ENCODE measurements at places on chromosomes 3 and 15.

DNA sequence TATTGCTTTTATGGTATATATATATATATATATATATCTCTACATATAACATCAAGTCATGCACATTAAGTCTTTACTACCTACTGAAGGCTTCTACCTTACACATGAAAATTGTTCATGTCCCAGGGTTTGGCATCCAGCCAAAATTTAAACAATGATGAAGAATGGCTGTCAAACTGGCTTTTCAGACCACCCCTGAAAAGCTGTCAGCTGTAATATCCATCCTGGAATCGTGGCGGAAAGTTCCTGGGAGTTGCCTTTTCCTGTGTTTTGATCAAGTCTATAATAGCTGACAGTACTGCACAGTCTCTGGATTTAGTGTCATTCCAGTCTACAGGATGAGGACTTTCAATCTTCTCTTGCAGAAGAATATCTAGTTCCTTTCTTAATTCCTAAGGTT, 48.3 kb downstream of the DHX36 start:
- DNase-seq = no peak

- no peak for DNase-seq
Observed at GRCh38 chr3:53129344-53129743, 891 bp downstream of the RFT1 start.

DNA sequence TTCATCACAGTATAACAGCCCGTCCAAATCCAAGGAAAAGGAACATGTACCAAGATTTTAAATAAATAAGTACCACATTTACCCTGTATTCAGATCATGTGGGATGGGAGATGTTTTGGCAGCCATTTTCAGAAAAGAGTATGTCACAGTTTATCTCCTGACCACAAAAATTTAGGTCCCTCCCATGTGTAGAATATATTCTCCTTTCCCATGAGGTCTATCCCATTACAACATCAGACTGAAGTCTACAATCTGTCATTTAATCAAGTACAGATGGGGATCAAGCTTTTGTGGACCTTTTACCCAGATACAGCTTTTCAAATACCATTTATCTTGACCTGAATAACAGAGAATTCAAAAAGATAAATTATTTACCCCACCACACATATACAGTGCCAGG, 444.5 kb downstream of the PLOD2 start:
- DNase-seq = no peak

- peak; percentile 82 for DNase-seq
Observed at GRCh38 chr15:93036951-93037819, 51.8 kb downstream of the RGMA start.

- DNase-seq = no peak
Observed at GRCh38 chr15:23385886-23386430, 31.4 kb downstream of the GOLGA8S start.

GRCh38 chr3:149585401-149585726, 72.5 kb downstream of the WWTR1 start:
- no peak for DNase-seq

GRCh38 chr15:73867426-73867825, 5.9 kb upstream of the TBC1D21 start:
- no peak for DNase-seq

DNA sequence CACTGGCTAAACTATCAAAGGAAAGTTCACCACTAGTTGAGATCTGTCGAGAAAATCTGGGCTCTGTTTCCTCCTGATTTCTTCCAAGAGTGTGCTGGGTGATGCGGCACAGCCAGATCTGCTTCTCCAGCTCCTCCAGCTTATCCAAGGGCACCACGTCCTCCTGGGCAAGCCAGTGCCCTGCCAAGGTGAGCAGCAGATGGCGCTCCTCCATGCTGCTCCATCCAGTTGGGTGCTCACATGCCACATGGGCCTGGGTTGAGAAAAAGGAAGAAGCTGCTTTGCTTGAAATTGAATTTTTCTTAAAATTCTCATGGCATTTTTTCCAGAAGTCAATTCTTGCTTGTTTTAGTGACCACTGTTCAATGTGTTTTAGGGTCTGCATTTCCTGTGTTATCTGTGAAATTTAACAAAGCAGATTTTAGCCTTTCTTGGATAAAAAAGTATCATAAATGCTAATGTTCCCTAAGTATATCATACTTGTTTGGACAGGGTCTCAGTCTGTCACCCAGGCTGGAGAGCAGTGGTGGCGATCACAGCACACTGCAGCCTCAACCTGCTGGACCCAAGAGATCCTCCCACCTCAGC, 47.3 kb downstream of the EIF3J start:
- no peak for DNase-seq

GRCh38 chr3:157190380-157190872, 30.5 kb upstream of the CCNL1 start:
- no peak for DNase-seq

GRCh38 chr15:45182996-45183395, 4.8 kb downstream of the SHF start:
- DNase-seq = no peak

- peak; percentile 32 for DNase-seq
Observed at GRCh38 chr3:195032106-195032759, 238.7 kb downstream of the XXYLT1 start.

DNA sequence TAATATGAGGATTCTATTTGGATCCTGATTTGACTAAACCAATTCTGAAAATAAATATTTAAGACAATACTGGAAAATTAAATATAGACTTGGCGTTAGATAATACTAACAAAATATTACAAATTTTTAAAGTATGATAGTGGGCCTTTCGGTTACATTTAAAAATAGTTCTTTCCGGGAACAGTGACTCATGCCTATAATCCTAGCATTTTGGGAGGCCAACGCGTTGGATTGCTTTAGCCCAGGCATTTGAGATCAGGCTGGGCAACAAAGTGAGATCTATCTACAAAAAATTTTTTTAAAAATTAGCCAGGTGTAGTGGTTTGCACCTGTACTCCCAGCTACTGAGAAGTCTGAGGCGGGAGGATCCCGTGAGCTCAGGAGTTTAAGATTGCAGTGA, 30.3 kb upstream of the GADL1 start:
- no peak for DNase-seq

DNA sequence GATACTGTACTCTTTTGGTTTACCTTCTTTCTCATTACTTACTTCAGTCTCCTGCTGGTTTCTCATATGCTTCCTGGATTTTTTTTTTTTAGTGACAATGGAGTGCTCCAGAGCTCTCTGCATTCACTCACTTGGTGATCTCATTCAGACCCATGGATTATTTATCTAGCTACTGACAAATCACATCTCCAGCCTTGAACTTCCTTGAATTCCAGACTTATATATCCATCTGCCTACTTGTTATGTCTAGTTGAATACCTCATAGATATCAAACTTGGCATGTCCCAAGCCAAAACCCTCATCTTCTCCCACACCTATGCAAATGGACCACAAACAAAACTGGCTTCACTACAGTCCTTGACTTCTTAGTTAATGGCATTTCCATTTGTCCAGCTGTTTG, 234.7 kb upstream of the ZPLD1 start:
- no peak for DNase-seq

DNA sequence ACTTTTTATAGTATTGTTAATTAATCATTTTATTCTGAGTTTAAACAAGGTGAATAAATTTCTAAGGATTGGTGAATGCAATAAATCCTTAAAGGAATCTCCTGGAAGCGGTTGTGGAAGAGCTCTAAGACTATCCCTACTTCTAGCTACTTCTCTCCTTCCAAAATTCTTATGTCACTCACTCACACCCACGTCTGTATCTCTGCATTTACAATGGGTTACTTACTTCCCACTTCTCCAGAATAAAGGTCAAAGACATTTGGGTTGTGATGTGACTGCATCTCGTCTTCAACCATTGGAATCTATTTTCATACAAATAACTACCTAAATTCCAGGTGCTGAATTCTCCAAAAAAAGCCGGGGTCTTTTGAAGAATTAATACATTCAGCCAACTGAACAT, 234.2 kb upstream of the MDFIC2 start:
- DNase-seq = no peak

DNA sequence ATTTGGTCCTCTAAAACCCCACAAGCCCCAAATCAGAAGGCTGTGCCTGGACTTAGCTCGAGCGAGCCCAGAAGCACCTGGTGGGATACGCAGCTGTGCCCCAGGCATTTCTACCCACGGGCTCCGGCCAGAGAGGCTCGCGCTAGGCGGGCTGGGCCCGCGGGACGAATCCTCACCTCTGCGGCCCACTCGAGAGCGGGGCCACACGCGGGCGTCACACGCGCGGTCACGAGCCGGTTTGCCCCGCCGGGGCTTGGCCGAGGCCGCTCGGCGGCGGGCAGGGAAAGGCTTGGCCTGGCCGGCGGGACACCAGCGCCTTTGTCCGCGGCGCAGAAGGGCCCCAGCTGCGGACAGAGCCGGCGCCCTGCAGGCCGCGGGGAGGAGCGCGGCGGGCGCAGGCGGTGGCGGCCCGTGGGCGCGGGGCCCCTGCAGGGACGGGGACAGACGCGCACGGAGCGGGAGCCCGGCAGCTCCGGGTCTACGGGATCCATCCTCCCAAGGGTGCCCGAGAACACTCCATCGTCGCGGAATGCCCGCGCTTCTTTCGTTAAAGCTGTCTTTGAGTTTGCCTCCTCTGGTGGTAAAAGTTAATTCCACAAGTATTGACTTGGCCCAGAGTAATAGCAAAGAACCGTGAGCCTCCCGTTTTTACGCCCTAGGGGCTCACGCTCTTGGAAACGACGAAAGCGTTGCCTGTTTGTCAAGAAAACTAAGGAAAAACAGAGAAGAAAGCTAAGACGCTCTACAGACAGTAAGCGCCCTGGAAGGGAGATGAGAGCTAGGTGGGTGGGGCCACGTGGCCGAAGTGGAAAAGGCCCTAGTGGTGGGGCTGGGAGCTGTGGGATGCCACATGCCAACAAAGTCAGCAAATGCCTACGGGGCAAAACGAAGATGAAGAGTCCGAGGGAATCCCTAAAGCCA, 26.4 kb downstream of the TYRO3 start:
- DNase-seq = peak; percentile 78

DNA sequence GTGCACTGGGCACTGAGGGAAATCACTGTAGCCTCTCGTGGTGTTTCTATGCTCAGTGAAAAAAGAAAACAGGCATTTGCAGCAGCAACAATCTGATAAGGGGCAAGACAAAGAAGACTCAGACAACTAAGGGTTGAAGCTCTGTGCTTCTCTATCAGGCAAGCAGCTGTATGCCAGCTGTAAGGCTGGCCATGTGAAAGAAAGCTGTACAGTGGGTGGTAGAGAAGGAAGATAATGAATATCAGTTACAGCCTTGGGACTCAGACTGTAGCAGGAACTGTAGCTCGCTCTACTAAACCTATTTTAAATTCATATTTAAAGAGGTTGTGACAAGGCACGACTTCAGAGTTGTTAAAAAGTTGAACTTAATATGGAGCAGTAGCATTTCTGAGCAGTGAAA, 76.3 kb downstream of the VGLL3 start:
- DNase-seq = no peak

GRCh38 chr3:133956982-133957381, 61.3 kb upstream of the RAB6B start:
- DNase-seq = no peak

DNA sequence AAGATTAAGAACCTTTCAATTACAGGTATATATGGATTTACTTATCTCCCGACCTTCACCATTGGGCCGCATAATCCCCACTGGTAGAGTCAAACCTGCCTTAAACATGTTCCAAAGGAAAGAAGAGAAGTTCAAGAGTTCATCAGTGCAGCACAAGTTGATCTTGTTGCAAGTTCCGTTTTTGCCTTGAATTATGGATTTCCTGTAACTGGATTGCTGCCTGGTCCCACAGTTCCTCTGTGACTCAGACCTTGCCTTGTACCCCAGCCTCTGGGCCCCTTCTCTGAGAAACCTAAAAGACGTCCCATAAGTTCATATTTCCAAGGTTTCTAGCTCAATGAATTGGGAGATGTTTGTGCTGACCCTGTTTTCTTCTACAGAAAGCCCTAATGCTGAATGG, 112.5 kb upstream of the THBS1 start:
- no peak for DNase-seq

- no peak for DNase-seq
Observed at GRCh38 chr15:72338148-72338547, 18.2 kb upstream of the CELF6 start.

DNA sequence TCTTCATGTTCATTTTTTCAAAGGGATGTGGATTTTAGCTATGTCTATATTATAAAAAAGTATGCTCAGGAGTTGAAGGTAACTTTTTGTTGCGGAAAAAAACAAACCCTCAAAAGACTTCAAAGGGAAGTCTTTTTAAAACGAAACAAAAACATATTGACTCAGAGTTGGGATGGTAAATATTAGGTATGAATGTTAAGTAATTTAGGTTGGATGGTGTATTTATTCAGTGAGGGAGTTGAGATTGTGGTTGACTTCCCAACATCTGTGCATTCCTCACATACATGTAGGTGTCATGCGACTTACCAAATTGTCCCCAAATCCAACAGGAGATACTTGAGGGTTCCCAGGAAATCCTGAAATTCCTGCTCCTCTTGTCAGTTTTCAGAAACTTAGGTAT, 32.7 kb upstream of the PLSCR5 start:
- DNase-seq = no peak

GRCh38 chr3:87997298-87997697, 61.5 kb downstream of the CGGBP1 start:
- DNase-seq = no peak

DNA sequence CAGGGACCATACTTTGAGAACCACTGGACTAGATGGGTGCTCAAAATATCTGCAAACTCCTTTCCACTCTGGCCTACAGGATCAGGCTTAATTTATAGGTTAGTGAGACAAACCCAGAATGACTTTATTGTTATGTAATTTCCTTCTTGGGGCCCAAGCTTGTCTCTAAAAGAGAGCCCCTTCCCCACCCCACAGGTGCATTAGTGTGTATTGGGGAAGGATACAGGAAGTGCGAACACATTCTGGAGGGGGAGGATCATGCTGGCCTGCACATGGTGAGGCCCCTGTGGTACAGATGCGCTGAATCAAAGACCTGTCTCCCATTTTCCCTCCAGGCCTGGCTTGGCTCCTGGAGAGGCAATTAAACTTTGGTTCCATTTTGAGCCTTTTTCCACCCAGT, 273.0 kb upstream of the LRTM1 start:
- DNase-seq = no peak

GRCh38 chr15:75367006-75367405, 1.4 kb downstream of the MAN2C1 start:
- DNase-seq = no peak

- no peak for DNase-seq
Observed at GRCh38 chr3:150497956-150498355, 48.3 kb downstream of the SERP1 start.

DNA sequence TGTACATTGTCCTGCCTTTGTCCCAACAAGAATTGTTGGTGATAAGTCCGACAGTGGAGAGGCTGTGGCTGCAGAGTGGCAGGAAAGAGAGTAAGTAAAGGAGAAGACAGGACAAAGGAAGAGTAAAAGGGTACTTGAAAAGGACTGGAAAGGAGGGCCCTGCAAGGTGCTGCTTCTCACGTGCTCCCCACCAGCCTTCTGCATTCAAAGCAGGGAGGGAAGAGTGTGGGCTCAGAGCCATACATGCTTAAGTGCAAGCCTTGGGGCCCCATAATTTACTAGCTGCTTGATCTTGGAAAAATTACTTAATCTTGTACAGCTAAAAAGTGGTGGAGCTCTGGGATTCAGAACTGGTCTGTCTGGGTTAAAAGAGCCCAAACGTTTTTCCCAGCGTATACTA, 29.9 kb downstream of the MME start:
- DNase-seq = no peak
